ENCODE measurements at places on chromosomes 3 and 15.
A peak's percentile ranks its signal among the peaks of the same experiment; 100 is the strongest.

GRCh38 chr15:88636050-88636449 is 2.8 kb upstream of the ISG20 start:
- DNase-seq = no peak

- no peak for DNase-seq
Observed at GRCh38 chr3:128073807-128074206, 21.6 kb downstream of the SEC61A1 start.

DNA sequence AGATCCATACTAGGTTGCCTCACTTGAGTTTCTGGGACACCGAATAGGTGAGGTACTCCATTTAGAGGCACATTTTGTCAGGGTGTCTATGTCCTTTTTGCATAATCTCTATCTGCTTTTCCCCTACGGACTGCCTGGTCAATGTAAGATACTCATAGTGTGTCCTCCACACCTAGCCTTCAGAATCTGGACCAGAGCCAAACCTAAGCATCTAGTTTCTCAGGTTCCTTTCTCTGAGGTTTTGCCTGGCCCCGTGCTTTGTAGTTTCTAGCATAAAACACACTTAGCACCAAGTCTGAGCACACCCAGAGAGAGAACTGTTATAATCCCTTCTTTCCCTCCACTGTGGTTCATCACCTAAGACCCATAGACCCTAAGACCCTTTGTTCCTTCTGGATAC is 105.9 kb upstream of the MLF1 start:
- no peak for DNase-seq

DNA sequence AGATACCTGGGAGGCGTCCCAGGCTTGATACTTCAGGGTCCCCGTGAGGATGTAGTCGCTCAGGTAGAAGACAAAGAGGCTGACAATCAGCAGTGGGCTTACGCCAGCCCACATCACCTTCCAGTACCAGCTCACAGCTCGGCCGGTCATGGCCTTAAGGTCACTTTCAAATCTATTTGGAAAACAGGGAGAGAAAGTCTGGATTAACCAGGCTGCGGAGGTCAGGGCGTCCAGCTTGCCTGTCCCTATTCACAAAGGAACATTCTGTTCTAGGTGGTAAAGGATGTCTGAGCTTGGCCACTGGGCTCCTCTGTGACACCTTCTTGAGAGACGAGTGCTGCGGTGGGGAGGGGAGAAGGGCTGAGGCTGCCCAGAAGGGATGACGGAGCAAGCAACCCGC is 36.5 kb downstream of the SLC6A20 start:
- DNase-seq = no peak

- DNase-seq = peak; percentile 68
Observed at GRCh38 chr3:71111784-71112440, 471.6 kb downstream of the FOXP1 start.

GRCh38 chr15:57917998-57918397 is 147.5 kb downstream of the ALDH1A2 start:
- no peak for DNase-seq

- no peak for DNase-seq
Observed at GRCh38 chr3:120683671-120684301, 1.7 kb upstream of the HGD start.

DNA sequence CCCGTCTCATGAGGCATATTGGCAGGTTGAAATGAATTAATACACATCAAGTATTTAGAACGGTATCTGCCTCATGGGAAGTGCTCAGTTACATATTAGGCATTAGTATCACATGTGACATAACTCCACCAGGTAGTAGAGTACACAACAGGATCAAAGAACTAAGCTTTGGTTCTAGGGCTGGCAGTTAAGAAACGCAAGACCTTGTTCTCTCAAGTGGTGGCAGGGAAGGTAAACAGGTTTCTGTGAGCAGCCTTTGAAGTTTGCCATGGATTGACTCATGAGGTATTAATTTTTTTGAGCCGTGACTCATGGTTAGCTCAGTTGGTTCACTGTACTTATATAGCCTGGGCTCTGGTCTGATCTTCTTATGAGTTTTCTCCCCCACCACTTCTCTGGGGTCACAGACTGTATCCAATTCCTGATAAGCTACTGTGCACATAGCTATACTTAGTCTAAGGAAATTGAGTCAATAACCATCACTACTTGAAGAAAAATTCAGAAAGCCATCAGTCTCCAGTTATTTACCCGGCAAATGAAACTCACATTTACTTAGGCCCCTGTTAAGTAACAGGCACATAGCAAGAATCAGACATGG is 155.6 kb upstream of the STT3B start:
- peak; percentile 60 for DNase-seq

- DNase-seq = no peak
Observed at GRCh38 chr3:20066850-20067617, 26.8 kb downstream of the KAT2B start.

DNA sequence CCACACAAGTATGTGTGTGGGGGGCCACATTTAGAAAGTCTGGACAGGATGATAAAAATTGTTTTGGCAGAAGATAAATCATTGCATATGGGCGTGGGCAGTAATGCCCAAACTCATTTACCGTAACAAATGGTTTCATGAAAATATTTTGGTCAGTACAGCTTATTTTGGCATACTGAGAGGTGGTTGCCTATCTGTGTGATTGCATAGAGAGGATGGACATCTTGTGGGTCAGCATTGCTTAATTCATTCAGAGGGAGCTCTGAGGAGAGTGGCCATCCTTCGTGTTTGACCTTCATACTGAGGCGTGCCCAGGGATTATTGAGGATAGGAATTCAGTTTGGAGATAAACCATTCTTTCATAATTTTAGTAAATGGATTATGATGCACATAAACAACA is 162.5 kb downstream of the GAP43 start:
- no peak for DNase-seq

DNA sequence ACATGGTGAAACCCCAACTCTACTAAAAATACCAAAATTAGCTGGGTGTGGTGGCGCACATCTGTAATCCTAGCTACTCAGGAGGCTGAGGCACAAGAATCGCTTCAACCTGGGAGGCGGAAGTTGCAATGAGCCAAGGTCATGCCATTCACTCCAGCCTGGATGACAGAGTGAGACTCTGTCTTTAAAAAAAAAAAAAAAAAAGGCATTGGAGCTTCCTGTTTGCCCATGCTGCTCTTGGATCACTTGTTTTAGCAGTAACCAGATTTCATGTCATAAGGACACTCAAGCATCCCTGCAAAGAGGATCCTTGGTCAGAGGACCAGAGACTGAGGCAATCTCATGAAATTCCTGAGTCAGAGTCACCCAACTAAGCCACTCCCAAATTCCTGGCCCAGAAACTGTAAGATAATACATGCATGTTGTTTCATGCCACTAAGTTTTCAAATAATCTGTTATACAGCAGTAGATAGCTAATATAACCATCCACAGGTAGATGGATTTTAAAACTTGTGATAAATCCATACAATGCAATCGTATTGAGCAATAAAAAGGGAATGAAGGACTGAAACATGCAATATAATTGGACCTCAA is 82.0 kb upstream of the XXYLT1 start:
- DNase-seq = peak; percentile 81

DNA sequence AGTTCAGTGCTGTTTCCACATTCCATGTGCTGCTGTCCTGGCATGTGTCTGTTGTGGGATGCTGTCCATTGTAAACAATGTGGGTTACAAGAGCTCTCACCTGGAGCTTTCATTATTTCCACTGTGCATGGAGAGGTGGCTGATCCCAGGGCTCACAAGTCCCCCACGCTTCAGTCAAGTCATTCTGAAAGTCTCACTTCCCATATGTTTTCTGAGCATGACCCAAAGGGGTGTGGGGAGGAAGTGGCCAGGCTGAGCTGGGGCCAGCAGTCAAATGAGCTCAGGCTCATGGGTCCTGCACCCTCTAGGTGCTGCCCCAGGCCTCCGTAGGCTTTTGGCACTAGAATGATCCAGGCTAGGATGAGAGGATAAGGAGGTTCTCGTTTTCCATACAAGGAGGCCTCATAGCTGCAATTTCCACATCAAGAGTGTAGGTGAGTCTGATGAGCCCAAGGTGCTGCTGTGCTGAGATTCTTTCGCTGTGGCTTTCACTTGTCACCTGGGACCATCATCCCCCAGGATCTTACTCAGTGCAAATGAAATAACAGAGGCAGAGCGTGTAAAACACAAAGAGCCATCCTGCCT is 22.0 kb downstream of the STARD5 start:
- DNase-seq = no peak

DNA sequence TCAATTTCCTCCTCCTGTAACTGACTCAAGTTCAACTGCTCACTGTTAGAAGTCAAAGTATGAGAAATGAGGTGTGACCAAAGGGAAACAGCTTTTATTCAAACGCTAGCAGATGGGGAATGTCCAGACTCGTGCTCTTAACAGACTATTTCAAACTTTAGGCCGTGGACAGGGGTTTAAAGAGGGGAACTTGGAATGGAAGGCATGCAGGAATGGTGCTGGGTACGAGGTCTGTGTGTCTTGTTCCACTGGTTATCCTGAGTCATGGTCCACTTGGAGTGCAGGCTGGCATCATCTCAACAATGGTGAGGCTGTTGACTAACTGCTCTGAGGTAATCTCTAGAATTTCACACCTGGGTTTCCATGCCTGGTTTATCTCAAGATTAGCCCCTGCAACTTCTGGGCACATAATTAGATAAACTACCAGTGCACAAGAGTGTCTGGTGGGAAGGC is 22.9 kb upstream of the DNAAF4 start:
- peak; percentile 14 for DNase-seq

GRCh38 chr15:99345832-99346462 is 94.7 kb downstream of the LRRC28 start:
- no peak for DNase-seq

GRCh38 chr3:10287936-10288574 is 4.7 kb downstream of the GHRL start:
- no peak for DNase-seq

DNA sequence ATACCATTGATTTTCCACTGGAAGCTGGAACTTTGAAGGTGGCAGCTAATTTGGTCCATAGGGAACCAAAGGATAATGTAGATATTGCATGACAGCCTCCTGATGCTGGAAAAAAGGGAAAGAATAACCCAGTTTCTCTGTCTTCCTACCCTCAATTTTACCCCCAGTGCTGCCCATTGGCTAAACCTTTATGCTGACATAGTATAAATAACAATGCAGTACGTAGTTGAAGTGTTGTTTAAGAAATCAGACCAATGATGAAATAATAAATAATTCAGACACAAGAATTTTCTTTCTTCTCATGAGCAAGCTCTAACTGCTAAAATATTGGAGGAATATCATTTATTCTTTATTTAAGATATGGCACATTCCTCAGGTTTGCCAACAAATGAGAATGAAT is 843.4 kb downstream of the EPHA3 start:
- no peak for DNase-seq

DNA sequence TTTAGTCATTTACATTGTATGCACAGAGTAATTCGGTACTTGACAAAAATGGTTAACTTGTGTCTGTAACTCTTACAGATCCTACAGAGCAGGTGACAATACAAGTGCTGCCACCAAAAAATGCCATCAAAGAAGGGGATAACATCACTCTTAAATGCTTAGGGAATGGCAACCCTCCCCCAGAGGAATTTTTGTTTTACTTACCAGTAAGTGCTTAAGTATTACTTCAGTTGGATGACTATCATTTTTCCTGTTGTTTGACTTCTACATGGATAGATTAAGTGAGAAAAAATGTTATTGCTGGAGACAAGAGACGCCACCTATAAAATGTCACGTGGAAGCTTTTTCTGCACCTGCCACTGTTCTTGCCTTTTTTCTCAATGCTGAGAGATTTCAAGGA is 173.2 kb downstream of the ALCAM start:
- DNase-seq = no peak

Measured in AG08395 (cell line).